ENCODE measurements at places on chromosomes 3 and 15.
A peak's percentile ranks its signal among the peaks of the same experiment; 100 is the strongest.

DNA sequence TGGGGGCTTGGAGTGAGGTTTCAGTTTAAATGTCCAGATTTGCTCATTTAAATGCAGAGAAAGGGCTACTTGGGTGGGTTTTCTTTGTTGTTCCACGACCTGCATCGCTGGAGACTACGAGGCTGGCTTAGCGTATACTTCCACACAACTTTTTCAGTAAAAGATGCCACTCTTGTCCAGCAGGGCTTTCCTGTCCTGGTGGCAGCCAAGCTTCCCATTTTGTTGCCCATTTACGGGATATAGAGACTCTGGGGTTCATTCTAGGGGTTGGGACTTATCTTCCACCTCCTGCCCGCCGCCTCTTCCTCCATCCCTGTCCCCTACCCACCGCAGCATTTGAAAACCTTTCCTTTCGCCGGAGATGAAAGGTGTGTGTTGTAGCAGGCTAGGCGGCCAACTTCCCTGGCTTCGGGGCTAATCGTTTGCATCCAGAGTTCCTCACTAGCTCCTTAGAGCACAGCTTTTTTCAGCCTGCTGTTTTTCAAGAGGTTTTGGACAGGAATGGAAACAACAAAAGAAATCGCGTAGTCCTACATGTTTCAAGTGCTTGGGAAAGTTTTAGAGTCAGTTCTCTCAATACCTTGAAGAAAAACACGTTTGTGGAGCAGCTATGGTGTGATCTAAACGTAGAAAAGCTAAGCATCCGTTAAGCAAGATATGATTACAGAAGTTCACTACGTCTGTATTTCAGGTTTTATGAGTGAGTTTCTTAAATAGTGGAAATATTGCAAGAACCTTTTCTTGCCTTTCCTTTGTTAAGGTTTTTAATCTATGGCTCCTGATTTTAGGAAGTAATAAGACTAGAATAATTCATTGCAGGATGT is 843 bp downstream of the CHRNA5 start:
- DNase-seq, result no peak

DNA sequence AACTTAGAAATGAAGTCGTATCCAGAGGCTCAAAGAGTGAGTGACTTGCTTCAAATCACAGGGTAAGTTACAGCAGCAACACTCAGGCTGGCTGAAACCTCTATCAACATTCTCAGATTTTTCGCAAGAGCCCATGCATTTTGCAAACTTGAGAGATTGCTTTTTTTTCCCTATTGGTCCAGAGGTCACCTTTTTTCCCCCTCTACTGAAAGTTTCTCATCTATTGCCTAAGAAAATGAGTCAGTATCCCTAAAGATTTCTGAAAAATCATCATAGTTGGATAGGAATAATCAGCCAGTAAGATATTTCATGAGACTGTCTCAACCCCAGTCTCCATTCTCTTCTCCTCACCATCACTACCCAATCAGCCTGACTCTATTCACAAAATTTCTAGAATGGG is 410.6 kb downstream of the FOXP1 start:
- DNase-seq, result no peak

- DNase-seq, result no peak
Measured at GRCh38 chr3:48278884-48279559, 38.1 kb downstream of the ZNF589 start.

- DNase-seq, result no peak
Measured at GRCh38 chr3:42191443-42191747, 74.6 kb downstream of the CCK start.

- DNase-seq, result no peak
Measured at GRCh38 chr3:42012383-42012934, 50.6 kb upstream of the ULK4 start.

DNA sequence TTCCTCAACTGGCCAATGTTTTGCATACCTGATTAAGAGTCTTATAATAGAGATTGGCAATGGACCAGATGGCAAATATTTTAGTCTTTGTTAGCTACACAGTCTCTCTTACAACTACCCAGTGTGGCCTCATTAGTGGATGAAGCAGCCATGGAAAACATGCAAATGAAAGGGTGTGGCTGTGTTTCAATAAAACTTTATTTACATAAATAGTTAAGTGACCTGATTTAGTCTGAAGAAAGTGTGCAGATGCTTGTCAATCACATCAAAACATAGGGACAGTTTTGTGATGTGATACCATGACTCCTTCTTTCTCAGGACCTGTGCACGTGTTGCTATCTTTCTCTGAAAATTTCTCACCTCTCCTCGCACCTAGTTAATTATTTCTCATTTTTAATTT is 309.8 kb upstream of the GRM7 start:
- DNase-seq, result no peak

GRCh38 chr3:82030916-82031315 is 269.5 kb upstream of the GBE1 start:
- no peak for DNase-seq

GRCh38 chr3:174168026-174168425 is 691.1 kb upstream of the NAALADL2 start:
- no peak for DNase-seq

DNA sequence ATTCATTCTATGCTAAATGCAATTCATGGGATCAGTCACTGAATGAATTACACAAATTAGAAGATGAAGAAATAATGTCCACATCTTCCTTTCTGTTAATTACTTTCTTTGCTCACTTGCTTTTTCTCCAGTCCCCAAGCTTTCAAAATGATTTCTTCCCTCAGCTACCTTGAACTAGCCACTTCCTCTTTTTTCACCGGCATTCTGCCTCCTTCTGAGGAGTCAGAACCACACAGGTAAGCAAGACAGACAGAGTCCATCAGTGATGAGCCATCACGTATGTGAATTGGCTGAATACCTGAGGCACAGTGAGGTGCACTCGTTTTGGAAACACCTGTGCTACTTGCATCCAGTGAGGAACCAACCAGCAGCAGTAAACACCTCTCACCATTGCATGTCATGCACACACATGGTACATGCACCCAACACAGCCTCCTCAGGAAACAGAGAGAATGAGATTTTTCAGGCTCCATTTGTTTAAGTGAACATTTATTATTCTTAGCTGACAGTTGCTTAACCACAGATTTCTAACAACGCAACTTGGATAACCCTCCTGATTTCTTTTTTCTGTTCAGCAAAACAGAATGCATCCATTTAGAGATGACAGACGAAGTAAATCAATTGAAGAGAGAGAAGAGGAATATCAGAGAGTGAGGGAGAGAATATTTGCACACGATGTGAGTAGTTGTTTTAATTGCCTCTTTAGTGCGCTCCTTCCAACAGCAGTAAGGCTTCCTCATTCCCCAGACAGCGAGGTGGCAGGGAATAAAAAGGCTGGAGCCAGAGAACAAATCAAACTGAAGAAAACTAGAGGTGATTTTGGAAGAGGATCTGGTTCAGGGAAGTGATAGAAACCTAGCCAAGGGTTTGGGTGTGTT is 69.3 kb downstream of the ARPP21 start:
- no peak for DNase-seq

GRCh38 chr3:29802057-29802456 is 521.2 kb downstream of the RBMS3 start:
- DNase-seq, result no peak

GRCh38 chr15:98321896-98322295 is 326.4 kb upstream of the IGF1R start:
- no peak for DNase-seq

DNA sequence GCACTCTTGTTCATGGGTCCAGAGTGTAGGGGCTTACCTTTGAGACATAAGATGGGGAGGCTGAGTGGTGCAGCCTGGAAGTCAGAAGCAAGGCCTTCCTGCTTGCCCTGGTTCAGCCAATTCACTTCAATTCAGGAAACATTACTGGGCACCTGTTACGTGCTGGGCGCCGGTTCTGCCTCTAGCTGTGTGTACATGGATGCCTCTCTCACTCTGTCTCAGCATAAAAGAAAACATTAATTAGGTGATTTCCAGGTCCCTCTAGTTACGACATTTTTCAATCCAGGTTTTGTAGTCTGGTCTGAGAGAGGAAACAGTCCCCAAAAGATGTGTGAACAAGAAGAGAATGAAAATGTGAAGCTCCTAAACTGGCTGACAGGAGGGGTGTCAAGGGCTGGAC is 1.2 kb downstream of the RTP1 start:
- DNase-seq, result no peak

GRCh38 chr3:193777524-193777923 is 184.5 kb downstream of the OPA1 start:
- no peak for DNase-seq

DNA sequence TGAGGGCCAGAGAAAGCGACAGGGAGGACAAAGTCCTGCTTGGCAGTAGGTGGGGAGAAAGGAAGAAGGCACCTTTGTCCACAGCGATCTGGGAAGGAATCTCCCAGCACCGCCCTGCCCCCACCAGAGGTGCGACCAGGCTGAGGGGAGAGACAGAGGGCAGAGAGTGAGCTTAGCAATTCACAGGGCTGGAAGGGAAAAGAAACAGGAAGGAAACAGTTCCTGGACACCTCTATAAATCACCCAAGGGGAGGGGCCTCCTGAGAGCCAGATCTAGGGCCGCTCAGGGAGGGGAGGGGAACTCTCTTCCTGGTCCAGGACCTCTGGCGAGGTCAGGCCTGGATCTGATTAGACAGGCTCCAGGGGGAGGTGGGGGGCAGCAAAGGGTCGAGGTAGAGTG is 35.4 kb downstream of the RNU5B-1 start:
- DNase-seq, result no peak

- DNase-seq, result peak; percentile 26
Measured at GRCh38 chr15:69973102-69973714, 124.5 kb downstream of the TLE3 start.

- DNase-seq, result peak; percentile 30
Measured at GRCh38 chr15:60362321-60363086, 35.3 kb downstream of the ANXA2 start.

GRCh38 chr3:14823393-14823792 is 4.6 kb downstream of the FGD5 start:
- DNase-seq, result no peak

- no peak for DNase-seq
Measured at GRCh38 chr15:67093504-67093862, 28.1 kb downstream of the SMAD3 start.

DNA sequence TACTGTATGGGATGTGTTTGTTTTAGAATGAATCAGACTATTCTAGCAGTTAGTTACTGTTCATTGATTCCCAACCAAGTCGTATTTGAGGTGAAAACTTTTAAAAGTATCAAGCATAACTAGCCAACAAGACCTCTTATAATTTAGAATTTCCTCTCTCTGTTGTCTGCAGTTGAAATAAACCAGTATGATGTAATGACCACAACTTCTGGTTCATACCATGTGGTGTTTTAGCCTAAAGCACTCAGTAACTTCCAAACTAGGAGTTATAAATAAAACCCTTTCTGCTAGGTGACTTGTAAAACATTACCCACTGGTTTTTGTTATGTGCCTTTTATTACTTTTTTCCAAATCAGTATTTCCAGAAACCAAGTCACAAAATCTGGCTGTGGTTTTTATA is 19.8 kb upstream of the P2RY12 start:
- DNase-seq, result no peak

DNA sequence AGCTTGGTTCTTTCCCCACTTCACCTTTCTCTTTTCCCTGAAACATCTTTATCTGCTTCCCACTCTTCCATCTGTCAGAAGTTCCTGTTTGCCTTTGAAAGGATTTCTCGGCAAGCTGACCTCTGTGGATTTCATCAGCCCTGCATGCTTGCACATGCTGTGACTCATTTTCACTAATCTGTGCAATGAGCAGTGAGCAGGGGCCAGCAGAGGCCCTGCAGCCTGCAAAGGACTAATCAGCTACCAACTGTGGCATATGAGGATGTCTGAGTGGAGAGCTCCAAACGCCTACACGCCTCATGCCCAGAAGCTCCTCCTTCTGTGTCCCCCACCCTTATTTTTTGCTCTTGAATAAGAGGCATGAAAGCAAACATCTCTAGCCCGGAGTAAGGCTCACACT is 333.0 kb upstream of the SEMA6D start:
- DNase-seq, result no peak

- no peak for DNase-seq
Measured at GRCh38 chr3:31808143-31808720, 172.8 kb downstream of the OSBPL10 start.

- no peak for DNase-seq
Measured at GRCh38 chr15:39931615-39932014, 2.3 kb upstream of the EIF2AK4 start.

DNA sequence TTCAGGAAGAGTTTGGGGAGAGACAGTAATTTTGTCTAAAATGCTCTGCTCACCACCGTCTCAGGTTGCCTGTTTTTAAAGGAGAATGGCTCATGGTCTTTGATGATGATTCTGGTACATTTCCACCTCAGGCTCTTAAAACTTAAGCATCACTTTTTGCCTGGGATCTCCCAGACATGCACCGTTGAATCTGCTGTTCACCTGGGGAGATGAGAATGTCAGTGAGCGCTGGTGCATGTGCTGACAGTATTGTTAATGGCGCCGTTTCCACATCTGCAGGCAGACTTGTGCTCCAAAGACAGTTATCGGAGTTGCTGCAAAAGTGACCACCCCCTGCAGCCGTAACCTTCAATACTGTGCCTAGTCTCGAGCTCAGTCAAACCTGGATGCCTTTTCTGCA is 219.0 kb upstream of the TPM1 start:
- no peak for DNase-seq

GRCh38 chr3:105062853-105063252 is 303.9 kb upstream of the ALCAM start:
- no peak for DNase-seq

DNA sequence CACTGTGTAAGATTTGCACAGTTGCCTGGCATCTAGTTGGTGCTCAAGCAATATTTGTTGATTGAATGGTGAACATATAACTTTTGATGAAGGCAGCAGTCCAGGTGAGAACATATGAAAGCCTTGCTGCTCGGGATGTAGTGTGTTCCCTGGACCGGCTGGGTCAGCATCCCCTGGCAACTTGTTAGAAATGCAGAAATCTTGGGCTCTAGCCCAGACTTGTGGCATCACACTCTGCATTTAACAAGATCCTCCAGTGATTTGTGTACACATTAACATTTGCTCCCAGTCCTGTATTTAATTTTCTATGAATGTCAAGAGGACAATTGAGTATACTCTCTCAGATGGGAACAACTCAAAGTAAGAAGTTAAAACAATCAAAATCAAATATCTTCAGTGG is 69.0 kb upstream of the SAMMSON start:
- no peak for DNase-seq

GRCh38 chr3:164524201-164524600 is 554.1 kb downstream of the SI start:
- DNase-seq, result no peak

DNA sequence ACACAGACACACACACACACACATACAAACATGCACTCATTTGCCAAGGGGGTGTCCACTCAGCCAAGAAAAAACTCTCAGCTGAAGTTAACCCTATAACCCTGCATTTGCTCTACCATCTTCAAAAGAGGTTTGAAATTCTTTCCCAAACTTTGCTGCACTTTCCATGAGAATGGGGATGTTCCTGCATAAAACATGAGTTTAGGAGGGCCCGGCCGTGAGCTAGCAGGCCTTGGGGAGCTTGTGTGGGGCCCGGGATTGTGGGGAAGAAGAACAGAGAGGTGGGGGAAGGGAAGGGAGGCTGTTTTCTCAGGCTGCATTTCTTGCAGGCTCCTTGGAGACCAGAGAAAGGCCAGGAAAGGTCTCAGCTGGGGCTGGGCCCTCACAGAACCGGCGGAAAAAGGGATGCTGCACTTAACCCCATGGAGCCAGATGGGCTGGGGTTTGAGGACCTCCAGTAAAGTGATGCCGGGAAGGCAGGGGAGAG is 40.8 kb downstream of the SEMA5B start:
- no peak for DNase-seq
